Sigmoid colon (tissue), 7 donors: ENCODE measurements at places on chromosomes 4 and X.
A peak's percentile ranks its signal among the peaks of the same experiment; 100 is the strongest.

DNA sequence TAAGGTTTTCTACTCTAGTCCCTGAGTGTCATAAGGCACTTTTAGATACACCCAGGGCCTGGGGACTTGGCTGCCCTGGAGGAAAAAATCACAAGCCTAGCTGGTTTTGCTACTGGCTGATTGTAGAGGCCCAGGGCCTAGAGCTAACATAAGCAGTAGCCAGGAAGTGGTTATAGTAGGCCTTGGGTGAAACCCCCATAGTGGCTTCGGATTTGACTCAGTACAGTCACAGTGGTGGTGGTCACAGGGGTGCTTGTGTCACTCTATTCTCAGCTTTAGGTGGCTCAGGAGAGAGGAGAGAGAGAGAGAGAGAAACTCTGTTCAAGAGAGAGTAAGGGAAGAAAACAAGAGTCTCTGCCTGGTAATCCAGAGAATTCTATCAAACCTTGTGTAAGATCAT lies 194.5 kb upstream of the EDA2R start:
- DNase-seq = no peak

GRCh38 chr4:1376391-1376840 lies 29.4 kb downstream of the UVSSA start:
- peak; percentile 45 for DNase-seq

- DNase-seq = no peak
Measured at GRCh38 chr4:142406917-142407501, 439.1 kb downstream of the INPP4B start.

DNA sequence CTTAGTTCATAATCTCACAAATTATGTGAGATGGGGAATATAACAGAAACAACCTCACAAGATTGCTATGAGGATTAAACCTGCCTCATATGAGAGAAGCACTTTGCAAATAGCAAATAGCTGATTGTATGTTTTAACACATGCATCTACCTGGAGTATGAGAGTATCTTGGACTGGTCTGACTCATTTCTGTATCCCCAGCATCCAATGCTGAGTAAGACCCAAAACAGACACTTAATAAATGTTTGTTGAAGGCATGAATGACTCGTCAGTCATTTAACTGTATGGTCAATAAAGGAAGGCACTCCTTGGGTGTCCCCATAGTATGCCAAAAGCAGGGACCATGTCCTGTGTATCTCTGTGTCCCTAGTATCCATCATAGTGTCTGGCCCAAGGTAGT lies 350.9 kb upstream of the F9 start:
- DNase-seq = no peak

GRCh38 chr4:145324161-145324560 lies 143.8 kb upstream of the OTUD4 start:
- no peak for DNase-seq

DNA sequence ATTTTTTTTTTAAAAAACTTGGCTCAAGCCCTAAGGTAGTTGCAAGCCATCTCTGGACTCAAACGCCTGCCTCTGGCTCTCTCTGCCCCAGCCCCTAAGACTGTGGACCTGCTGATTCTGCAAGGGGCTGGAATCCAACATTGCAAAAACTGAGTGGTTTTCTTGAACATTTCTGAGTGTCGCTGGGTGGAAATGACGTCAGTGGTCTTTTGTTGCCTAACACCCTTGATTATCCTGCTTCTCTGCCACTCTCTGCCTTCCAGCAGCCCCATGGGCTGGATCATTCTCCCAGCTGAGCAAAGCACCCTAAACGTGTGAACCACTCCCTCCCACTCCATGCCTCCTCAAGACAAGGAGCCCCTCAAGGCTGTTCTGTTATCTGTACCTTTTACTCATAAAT lies 16.6 kb downstream of the BST1 start:
- DNase-seq = no peak

DNA sequence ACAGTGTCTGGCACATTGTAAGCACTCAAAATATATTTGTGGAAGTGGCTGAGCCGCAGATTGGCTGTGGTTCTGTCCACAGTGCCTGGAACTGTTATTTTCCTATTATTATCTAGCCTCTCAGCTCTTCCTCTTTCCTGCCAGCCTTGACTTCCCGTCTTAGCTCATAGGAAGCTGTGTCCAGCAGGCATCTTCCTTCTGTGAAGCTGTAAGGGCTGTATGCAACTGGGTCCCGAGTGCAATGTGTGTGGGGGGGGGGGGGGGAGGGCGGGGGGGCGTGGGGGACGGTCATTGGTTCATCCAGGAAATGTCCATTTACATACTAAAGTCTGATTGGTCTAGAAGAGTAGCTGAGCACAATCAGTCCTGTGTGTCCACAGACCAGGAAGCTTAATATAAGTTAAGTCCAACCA lies 210.7 kb downstream of the PDGFRA start:
- DNase-seq = peak; percentile 67

GRCh38 chr4:124931050-124931449 lies 218.5 kb upstream of the ANKRD50 start:
- DNase-seq = no peak

DNA sequence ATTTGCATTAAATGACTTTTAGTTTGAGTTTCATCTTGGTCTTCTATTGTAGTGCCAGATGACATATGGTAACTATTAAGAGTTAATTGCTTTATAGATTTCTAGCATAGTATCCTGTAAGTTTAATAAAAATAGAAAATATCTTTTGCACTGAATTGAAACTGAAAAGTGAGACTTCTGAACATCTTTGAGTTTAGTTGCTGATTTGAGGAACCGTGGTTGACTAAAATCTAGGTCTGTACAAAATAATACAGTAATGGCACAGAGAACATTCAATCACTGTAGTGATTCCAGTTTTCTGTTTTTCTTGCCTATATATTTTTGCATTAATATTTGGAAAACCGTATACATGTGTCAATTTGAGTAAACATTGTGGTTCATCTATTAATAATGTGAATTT lies 60.7 kb downstream of the SPATA4 start:
- no peak for DNase-seq

DNA sequence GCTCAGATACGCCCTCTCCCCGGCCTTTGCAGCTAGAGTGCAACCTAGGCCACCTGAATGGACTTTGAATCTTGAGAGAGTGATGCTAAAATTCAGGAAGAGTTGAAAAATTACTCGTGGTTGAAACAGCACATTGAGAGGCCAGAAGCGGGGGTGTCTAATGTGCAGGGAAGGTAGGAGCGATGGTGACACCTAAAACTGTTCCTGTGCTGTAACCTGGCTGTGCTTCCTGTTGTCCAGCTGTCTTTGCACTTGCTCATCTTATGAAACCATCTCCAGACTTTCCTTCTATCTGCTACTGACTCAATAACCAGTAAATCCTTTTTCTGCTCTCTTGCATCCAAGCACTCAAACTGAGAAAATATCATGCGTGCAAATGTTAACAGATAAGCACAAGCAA lies 106.4 kb upstream of the RPS6KA3 start:
- DNase-seq = no peak

- no peak for DNase-seq
Measured at GRCh38 chr4:123553279-123553678, 156.7 kb downstream of the SPRY1 start.

DNA sequence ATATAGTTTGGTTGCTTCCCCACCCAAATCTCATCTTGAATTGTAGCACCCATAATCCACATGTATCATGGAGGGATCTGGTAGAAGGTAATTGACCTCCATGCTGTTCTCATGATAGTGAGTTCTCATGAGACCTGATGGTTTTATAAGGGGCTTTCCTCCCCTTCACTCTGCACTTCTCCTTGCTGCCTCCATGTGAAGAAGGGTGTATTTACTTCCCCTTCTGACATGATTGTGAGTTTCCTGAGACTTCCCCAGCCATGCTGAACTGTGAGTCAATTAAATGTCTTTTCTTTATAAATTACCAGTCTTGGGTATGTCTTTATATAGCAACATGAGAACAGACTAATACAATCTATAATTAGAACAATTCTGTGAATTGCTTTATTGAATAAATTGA lies 11.9 kb upstream of the DCAF4L1 start:
- no peak for DNase-seq

- DNase-seq = no peak
Measured at GRCh38 chrX:81390237-81390636, 188.3 kb downstream of the SH3BGRL start.

GRCh38 chr4:84914686-84915395 lies 51.6 kb downstream of the WDFY3 start:
- no peak for DNase-seq

GRCh38 chr4:71230271-71231128 lies 108.3 kb upstream of the SLC4A4 start:
- DNase-seq = no peak

GRCh38 chr4:101239665-101240064 lies 107.7 kb downstream of the PPP3CA start:
- DNase-seq = no peak

DNA sequence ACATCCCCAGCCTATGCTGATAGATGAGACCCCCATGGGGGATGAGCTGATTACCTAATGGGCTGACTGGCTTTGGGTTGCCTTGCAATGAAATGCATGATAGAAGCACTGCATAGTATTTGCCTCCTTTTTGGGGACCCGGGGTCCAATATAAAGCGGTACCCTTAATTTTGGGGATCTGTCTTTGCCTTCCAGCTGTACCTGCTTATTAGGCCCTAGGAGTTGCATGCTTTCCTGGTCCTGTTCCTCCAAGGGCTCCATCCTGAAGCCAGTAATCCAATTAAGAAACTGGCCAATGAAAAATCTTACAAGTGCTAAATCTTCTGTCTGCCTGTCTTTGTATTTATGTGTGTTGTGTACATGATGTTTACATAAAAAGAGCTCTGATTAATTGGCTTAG lies 791.6 kb downstream of the TRIML1 start:
- no peak for DNase-seq

GRCh38 chr4:95155759-95156451 lies 392.9 kb downstream of the UNC5C start:
- DNase-seq = no peak

GRCh38 chr4:118035309-118035708 lies 1.0 kb downstream of the NDST3 start:
- DNase-seq = no peak

DNA sequence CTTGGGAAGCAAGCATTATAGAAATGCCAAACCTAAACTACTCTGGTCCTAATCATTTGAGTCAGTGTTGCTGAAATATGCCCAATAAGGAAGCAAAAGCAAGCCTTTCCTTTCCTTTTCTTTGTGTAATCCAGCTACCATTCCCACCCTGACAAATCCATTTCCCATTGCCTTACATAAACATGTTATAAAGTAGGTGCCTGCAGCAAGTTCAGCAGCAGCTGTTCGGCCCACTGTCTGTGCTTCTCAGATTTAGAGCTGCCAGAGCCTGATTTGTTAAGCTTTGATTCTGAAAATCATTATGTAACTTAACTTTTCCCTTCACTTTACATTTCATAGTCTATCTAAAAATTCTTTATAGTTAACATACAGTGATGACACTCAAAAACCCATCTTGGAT lies 148.6 kb downstream of the EPHA5 start:
- no peak for DNase-seq

- no peak for DNase-seq
Measured at GRCh38 chrX:2451501-2452316, 49.1 kb downstream of the DHRSX start.

DNA sequence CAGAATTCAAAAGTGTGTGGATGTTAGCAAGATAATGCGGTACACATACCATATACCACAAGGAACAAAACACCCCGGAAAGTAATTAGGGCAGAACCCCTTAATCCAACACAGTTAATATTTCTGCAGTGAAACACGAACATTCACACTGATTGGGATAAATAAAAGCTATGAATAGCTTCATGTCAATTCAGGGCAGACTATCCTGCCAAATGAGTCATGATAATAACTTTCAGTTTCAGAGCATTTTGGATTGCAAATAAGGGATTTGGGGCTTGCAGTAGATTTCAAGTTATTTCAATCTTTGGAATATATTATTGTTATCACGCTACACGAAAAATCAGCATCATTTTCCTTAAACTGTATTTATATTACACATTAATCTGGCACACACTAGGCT lies 24.3 kb downstream of the IRF2 start:
- DNase-seq = no peak

DNA sequence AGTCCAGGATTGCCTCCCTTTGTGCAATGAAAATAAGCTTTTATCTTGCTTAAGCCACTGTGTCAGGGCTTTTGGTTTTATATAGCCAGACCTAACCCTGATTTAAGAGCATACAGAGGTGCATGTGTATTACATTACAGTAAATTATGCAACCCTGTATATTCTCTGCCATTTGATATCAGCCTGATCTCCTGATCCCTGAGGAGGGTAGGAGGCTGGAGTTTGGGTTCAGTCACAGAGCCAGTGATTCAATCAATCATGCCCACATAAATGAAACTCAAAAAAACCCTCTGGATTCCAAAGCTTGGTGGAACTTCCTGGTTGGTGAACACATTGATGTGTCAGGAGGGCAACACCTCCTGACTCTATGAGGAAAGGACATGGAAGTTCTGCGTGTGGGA lies 7.3 kb upstream of the KLHL8 start:
- DNase-seq = no peak

GRCh38 chrX:2741386-2741785 lies 10.5 kb upstream of the XG start:
- DNase-seq = no peak

DNA sequence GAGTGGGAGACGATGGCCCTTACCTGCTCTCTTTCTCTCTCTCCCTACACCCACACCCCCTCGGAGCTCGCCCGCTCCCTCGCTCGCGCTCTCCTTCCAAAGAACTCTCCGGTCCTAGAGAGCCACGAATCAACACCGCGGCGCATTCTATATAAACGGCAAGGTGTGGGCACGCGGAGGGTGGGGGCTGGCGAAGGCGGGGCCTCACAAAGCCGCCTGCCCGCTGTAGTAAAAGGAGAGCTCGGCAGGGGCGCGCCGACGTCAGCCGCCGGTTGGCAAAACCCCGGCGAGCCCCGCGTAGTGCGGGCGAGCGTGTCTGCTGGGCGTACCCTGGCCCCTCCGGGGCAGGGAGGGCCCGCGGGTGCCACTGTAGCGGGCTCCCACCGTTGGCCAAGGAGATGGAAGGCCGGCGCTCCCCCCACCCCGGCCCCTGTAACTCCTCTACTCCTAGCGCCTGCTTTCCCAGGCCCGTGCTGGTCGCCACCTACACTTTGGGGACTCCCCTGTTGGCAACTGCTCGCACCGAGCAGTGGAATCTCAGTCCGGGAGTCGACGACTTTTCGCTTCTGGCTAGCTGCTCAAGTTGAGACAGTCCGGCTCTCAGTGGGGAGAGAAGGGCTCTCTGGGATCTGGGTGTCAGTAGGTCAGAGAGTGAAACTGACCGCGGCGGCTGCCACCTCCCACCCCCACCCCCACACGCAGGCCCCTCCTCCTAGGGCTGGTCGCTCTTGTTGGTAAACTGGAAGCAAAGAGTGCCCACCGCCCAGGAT lies 325.5 kb upstream of the F9 start:
- peak; percentile 70 for DNase-seq

DNA sequence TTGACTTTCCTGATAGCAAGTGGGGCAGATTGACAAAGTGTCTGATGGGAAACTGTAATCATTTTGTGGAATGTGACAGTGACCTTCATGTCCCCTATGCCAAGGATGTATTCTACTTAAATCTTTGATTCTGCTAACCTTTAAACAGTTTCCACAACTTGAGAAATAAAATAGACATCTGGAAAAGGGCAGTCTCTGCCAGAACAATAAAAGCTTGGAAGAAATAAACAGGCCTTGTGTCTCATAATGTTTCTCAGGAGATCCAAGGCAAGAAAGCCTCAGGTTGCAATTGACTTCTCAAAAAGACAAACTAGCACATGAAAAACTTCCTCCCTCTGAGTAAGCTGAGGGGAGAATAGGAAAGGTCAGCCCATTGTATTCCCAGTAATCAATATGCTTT lies 174.9 kb downstream of the FSTL5 start:
- no peak for DNase-seq
